Forelimb muscle (tissue), 1 donor: ENCODE measurements at places on chromosomes 7 and 10. TPM values are rescaled to one million over a fixed set of nuclear protein-coding genes. Genes with fewer than 3 reads are reported as not detected.

The MUC3A gene
- polyA plus RNA-seq = 0.10 TPM

DNA sequence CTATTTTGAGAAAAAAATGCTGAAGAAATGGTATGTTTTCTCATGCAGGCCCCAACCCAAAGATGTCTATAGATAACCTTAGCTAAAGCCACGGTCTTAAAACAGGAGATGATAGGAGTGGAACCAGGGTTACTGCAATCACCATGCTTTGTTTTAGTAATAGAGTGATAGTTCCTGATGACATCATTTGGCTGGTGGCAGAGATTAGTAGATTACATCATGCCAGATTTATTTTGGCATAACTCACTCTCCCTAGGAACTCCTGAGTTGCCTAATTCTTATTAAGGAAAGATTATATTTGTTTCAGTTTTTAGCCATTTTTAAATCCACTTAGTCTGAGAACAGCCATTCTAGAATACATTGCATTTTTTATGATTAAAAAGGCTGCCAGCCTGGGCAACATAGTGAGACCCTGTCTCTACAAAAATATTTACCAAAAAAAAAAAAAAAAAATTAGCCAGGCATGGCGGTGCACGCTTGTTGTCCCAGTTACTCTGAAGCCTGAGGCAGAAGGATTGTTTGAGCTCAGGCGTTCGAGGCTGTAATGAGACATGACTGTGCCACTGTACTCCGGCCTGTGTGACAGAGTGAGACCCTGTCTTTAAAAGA lies 17.8 kb downstream of the ENO4 start:
- no peak for DNase-seq

DNA sequence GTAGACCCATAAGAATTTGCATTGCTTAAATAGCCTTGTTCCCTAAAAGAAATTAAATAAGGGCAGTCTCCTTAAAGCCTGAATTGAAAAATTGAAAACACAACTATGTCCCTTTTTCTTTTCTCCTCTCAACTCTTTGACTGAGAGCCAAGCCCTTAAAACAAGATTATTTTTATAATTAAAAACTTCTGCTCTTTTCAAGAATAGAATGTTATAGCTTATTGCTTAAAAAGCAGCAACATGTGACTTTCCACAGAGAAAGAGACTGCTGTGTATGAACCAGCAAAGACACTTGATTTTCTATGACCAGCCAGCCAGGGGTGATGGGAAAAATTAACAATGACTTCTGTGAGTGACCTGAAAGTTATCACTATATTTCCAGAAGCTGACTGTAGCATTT lies 295.2 kb upstream of the CELF2 start:
- no peak for DNase-seq

DNA sequence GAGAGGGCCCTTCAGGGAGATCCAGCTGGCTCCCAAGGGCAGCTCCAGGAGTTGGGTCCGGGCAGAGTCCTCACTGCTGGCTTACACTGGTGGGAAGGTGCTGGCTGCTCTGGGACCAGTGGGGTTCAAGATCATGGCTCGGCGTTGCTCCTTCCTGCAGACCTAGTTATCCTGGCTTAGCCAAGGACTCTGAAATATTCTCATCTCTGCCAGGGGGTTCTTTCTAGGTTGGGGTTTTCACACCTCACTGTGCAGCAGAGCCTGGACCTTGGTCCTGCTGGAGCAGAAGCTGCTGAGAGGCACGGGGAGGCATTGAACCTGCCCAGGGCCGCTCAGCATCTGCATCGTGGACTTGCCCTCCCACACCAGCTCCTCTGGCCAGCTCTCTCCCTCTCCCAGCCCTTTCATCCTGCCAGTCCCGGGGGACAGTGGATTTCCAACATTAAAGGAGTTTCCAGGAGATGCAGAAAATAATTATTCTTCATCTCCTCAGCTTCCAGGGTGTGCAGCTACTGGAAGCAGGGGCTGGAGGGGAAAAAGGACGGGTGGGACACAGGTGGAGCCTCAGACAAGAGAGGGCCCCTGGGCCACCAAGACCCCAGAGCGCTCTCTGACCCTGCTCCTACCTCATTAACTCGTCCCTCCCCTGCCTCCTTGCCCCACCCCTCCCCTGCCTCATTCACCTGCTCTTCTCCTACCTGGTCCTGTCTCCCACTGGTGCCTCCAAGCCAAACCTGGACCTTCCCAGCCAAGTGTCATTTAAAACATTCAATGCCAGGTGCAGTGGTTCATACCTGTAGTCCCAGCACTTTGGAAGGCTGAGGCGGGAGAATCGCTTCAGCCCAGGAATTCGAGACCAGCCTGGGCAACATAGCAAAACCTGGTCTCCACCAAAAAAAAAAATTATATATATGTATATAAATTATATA lies 42.5 kb downstream of the JAKMIP3 start:
- DNase-seq = no peak

DNA sequence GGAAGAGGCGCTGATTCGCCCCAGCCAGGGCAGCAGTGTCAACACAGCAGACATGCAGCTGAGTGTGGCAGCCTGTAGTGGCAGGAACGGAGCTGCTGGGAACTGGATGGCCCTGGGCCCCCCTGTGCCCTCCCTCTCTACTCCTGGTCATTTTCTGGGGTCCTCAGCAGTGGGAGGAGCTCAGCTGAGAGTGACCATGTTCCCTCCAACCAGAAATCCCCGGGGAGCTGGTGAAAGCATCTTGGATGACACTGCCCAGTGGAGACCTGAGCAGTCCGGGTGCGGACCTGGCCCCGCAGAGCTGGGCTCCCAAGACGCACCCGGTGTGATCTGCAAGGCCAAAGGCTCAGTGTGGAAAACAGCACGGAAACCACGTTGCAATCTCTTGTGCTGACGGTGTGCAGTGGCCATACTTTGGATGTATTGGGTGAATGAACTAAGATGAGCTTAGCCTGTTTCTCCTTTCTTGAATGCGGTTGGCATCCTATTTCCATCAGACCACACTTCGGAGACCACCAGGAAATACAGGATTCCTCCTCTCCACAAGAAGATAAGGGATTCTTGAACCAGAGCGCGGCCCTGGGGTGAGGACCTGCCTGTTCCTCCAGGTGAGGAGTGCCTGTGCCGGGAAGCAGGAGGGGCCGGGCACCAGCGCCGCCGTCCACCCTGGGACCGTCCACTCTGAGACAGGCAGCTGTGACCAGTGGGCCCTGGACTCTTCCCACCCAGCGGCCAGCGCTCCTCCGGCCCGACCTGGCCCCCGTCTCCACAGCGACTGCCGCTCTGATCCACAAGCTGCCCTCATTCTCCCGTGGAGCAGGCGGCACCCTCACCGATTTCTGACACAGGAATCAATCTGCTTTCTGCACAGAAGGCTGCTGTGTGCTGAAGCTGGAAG lies 93.5 kb upstream of the DIP2C start:
- no peak for DNase-seq

DNA sequence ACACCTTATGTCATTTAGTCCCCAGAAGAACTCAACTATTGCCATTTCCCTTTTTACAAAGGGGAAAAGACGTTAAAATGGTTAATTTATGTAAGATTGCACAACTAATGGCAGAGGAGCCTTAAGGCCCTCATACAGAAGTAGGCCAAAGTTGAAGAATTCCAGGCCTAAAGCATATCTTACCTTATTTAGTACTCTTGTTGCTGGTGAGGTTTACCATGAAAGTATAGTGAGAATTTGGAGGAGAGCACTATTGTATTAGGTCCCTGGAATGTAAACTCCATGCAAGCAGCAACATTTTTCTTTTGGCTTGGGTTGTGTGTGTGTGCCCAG lies 731 bp upstream of the CRPPA start:
- no peak for DNase-seq
